ENCODE measurements at places on chromosomes 7 and 10.

GRCh38 chr7:47473499-47474210 is 108.3 kb downstream of the TNS3 start:
- no peak for DNase-seq

- no peak for DNase-seq
These were observed 175.1 kb downstream of the TNS3 start for GRCh38 chr7:47406801-47407129.

- DNase-seq = peak; percentile 28
These were observed 97.5 kb downstream of the PFKFB3 start for GRCh38 chr10:6300106-6300783.

DNA sequence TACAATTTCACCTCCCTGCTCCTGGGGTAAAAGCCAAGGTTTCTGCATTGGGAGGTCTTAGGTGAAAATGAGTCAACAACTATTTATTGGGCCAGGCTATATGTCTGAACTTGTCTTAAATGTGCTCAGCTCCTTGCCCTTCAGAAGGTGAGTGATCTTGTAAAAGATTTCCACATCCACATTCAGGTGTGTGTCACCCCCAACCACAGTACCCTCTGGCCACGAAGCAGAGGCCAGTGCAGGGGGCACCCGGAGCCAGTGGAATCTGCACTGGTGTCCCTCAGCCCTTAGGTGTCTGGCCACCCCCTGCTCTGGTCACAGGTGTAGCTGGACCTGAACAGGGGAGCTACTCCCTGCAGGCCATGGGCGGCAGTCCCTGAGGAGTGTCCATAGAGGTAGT is 198.5 kb downstream of the PAXIP1 start:
- no peak for DNase-seq

DNA sequence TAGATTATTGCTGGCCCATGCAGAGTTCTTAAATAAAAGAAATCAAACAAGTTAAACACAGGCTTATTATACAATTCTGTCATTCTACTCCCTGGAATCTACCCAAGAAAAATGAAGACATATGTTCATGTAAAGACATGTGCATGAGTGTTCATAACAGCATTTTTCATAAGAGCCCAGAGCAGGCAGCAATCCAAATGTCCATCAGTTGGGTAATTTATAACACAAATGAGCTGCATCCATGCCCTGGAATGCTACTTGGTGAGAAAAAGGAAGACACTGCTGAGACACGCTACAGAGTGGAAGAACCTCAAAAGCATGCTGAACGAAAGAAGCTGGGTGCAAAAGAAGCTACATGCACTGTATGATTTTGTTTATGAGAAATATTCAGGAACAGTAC is 342.6 kb downstream of the TCERG1L start:
- no peak for DNase-seq

Data from skeletal muscle cell (primary cell).